ENCODE measurements at places on chromosomes 1 and 21. TPM values are rescaled to one million over a fixed set of nuclear protein-coding genes. Genes with fewer than 3 reads are reported as not detected.
A peak's percentile ranks its signal among the peaks of the same experiment; 100 is the strongest.

The GOLT1A gene
- total RNA-seq: not detected

The TTC34 gene
- 7.9 TPM for total RNA-seq

The EXTL2 gene
- total RNA-seq: 4.6 TPM

- no peaks in the 10 kb centered on the region for H3K36me3 ChIP-seq
- no peak overlapping the region for H3K27ac ChIP-seq
- no peak for DNase-seq
- H3K4me1 ChIP-seq: no peaks in the 10 kb centered on the region
Observed at GRCh38 chr1:46019348-46019747, 113.1 kb downstream of the PIK3R3 start.

DNA sequence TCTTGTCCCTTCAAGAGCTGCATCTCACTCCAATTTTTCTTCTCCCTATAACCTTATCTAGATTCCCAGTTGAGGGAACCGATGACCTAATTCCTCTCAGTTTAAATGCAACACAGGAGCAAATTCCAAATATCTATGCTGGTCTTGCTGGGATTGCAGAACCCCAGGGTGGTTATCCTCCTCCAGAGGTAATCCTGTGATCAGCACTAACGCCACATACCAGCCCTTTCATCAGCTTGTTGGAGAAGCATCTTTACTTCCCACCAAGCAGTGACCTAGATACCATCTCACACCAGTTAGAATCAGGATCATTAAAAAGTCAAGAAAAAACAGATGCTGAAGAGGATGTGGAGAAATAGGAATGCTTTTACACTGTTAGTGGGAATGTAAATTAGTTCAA, 52.4 kb downstream of the SAMSN1 start:
- no peaks in the 10 kb centered on the region for H3K4me1 ChIP-seq
- H3K27ac ChIP-seq: no peak overlapping the region
- H3K36me3 ChIP-seq: peaks cover 43% of the 10 kb centered on the region
- no peaks in the 10 kb centered on the region for H3K27me3 ChIP-seq
- no peak overlapping the region for H3K4me3 ChIP-seq
- DNase-seq: no peak

- no peak overlapping the region for H3K27ac ChIP-seq
- no peak overlapping the region for H3K4me3 ChIP-seq
- no peaks in the 10 kb centered on the region for H3K27me3 ChIP-seq
- no peak for DNase-seq
- H3K36me3 ChIP-seq: no peaks in the 10 kb centered on the region
Observed at GRCh38 chr1:230737622-230738262, 9.4 kb upstream of the CAPN9 start.

- peaks cover 12% of the 10 kb centered on the region for H3K4me1 ChIP-seq
- H3K27me3 ChIP-seq: no peaks in the 10 kb centered on the region
- no peak for DNase-seq
- no peaks in the 10 kb centered on the region for H3K36me3 ChIP-seq
Observed at GRCh38 chr1:165828669-165829329, 1.4 kb downstream of the UCK2 start.

- no peaks in the 10 kb centered on the region for H3K27me3 ChIP-seq
- H3K4me1 ChIP-seq: peaks cover 73% of the 10 kb centered on the region
- peak overlapping the region; percentile 81 for H3K4me3 ChIP-seq
- H3K36me3 ChIP-seq: no peaks in the 10 kb centered on the region
- peak overlapping the region; percentile 99 for H3K27ac ChIP-seq
- DNase-seq: peak; percentile 37
Observed at GRCh38 chr1:156499842-156500542, 583 bp downstream of the MEF2D start.

GRCh38 chr1:96365596-96366390, 355.8 kb upstream of the PTBP2 start:
- H3K36me3 ChIP-seq: no peaks in the 10 kb centered on the region
- no peaks in the 10 kb centered on the region for H3K27me3 ChIP-seq
- H3K27ac ChIP-seq: no peak overlapping the region
- no peak for DNase-seq
- H3K4me1 ChIP-seq: no peaks in the 10 kb centered on the region

Data from naive thymus-derived CD4-positive, alpha-beta T cell (primary cell).